ENCODE measurements at places on chromosomes 7 and 10.

- DNase-seq: no peak
Measured at GRCh38 chr10:118955951-118956801, 73.3 kb upstream of the NANOS1 start.

DNA sequence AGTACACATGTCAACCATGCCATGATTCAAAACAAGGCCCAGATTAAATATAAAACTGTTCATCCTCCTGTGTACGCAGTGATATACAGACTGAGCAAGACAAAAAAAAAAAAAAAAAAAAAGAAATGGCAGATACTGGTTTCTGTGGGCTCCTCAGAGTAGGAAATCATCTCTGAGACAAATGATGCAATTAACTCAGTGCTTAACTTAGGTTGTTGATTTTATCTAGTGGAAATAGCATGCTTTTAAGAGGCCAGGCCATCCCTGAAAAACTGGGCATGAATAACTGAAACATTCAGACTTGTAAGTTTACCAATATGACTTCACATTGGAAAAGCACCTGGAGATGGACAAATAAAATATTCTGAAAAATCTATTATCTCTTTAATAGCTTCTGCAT, 69.0 kb downstream of the DKK1 start:
- DNase-seq: no peak

DNA sequence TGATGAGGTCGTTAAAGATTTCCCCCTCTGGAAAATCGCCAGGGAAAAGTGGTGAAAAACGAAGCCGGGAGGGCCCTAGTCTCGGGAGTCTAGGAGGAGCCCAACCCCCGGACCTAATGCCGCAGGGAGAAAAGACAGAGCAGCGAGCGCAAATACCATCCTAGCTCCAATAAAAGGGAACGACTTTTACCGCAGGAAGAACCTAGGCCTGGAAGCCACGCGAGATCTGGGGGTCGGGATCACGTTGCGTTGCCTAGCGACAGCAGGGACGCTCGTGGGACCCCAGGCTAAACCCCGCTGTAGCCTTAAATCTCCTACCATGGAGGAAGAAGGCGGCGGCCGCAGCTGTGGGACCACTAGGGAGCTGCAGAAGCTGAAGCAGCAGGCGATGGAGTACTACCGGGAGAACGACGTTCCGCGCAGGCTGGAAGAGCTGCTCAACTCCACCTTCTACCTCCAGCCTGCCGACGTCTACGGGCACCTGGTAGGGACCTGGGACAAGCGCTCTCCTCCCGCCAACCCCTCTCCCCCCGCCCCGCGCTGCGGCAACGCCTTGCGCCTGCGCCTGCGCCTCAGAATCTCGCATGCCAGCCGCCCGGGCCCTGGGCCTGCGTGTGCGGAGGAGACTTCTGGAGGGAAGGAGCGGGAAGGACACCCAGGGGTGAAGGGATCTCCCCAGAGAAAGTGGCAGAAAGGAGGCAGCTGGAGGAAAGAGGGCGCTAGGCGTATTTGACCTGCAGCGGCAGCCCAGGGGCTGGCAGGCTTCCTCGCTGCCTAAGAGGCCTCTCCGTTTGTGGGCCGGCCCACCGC, at the start of gene ENO4:
ENO4 (plus strand) TSS at position 252 of the 810 bp plus-strand sequence; CDS start at position 320, 68 bp downstream.
- DNase-seq: peak; percentile 3

DNA sequence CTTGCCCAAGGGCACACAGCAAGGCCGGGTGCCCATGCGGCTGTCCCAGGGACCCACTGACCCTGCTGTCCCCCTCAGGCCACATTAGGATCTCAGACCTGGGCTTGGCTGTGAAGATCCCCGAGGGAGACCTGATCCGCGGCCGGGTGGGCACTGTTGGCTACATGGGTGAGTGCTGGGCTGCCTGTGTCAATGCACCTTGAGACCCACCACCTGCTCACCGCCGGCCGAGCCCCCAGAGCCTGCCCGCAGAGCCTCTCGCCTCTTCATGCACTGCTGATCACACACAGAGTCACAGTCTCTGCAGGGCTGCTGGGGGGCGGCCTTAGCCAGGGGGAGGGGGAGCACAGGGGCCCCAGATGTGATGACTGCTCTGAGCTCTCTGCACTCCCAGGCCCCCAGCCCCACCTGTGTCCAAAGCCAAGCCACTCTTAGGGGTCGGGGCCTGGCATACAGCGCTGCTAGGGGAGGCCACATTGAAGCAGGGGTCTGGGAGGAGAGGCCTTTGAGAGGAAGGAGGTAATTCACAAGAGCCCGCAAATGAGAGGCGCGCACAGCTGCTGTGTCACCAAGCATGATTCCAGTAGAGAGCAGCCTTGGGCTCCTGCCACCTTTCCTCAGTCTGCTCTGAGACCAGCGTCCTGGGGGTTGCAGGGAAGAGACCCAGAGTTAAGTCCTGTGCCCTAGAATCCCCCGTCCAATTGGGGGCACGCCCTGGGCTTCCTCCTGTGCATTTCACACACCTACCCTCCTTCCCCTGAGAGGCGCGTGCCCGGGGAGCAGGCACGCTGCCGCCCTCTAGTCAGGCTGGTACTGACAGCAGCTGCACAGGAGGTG, 100.4 kb downstream of the RGS10 start:
- no peak for DNase-seq

- no peak for DNase-seq
Measured at GRCh38 chr7:94127026-94127425, 122.9 kb upstream of the BET1 start.

GRCh38 chr10:62054830-62055229, 153.3 kb downstream of the ARID5B start:
- DNase-seq: no peak

DNA sequence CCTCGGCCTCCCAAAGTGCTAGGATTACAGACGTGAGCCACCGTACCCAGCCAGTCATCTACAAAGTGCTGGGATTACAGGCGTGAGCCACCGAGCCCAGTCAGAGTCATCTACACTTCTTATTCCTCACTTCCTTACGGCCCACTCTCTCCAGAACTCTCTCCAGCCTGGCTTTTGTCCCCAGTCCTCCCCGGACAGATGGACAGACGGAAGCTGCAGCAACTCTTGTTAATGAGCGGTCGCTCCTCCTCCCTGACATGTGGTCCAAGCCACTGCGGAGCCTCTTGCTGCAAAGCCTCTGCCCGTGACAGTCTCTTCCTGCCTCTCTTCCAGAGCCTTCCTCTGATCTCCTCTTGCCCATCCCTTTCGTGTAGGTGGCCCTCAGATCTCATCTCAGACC, 45.9 kb downstream of the TMEM270 start:
- no peak for DNase-seq

DNA sequence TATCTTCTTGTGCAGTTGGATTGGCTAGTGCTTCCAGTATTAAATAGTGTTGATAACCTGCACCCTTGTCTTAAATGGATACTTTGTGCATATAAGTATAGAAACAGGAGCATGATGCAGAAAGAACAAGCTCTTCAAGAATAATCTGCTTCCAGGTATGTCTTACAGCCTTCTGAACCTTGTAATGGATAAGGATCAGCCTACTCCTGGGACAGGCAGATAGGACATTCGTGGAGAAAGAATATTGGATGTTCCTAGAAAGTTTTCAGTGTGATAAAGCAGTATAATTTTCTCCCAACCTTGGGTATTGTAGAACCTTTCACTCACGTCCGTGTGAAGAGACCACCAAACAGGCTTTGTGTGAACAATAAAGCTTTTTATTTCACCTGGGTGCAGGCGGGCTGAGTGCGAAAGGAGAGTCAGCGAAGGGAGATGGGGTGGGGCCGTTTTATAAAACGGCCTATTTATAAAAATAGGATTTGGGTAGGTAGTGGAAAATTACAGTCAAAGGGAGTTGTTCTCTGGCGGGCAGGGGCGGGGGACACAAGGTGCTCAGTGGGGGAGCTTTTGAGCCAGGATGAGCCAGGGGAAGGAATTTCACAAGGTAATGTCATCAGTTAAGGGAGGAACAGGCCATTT, 27.2 kb downstream of the C1GALT1 start:
- DNase-seq: no peak

DNA sequence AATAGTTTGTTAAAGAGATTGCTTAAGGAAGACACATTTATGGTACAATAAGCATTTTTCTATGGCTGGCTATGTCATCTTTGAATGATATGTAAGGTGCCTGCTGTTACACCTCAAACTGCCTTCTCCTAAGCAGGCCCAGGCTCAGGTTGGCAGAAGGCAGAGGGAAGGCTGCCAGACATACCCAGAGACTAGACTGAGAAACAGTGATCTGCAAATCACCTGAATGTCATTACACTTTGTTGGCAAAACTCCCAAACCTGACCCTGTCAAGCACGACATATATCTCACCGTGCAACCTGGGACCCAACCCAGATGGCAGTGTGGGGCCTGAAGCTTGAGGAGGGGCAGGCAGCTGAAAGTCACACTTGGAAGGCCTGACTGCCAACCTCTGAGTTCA, 136.6 kb upstream of the TARP start:
- no peak for DNase-seq

- DNase-seq: no peak
Measured at GRCh38 chr10:79142064-79142491, 73.3 kb downstream of the ZMIZ1 start.

DNA sequence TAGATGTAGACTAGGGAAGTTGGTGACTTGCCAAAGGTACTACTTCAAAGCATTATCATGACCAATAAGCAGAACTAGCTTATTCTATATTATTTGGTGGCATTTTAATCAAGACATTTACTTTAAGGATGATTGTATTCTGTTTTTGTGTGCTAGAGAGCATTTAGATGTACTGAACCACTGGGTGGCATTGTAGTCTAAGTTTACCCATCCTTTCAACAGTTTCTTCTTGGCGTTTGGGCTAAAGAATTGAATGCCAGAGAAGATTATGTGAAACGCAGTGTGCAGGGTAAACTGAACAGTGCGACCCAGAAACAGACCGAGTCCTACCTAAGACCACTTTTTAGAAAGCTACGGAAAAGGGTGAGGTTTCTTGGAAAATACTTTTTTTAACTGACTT, 26.8 kb downstream of the PRPF18 start:
- DNase-seq: no peak

DNA sequence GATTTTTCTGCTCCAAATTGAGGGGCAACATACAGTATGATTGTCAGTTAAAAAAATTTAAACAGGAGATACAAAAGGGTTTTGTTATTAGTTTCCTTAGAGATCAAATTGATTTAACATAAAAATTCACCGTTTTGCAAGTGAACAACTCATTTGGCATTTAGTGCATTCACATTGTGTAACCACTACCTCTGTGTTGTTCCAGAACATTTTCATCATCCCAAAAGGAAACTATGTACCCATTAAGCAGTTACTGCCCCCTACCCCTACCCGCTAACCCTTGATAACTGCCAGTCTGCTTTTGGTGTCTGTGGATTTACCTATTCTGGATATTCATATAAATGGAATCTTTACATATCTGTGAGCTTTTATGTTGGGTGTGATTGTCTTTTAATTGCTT, 3.1 kb downstream of the ZRANB1 start:
- DNase-seq: no peak

- no peak for DNase-seq
Measured at GRCh38 chr7:30805081-30805691, 34.0 kb downstream of the MINDY4 start.

DNA sequence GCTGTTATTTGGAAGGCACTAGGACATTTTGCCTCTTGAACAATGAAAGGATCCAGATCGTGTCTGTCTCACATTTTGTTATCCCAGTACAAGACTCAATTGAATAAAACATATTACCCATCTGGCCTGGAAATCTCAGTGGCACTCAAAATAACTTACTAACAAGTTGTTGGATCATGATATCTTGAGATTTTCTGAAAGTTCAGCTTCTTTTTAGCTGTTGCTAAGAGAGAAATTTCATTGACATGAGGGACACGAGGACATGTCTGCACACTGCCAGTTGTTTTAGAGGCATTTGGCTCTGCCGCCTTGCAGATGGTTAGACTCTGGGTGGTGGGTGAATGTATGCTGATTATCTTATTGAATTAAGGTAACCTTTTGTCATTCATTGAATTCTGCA, 41.0 kb downstream of the KAT6B start:
- no peak for DNase-seq

DNA sequence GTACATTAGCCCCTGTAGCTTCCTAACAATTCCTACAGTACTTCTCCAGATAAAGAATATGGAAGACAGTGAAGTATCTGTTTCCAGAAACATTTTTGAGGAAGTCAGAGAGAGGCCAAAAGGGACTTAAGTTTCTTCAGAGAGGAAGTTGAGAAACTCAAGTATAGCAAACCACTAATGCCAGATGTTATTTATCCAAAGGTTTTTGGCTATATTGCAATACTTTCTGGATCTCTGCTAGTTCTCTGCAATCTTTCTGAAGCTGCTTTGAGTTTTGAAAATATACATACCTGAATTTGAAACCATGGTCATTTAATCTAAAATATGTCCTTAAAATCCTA, 64.7 kb downstream of the BICC1 start:
- DNase-seq: no peak
